Lower lobe of right lung (tissue), 2 donors: ENCODE measurements at places on chromosomes 2 and 18. TPM values are rescaled to one million over a fixed set of nuclear protein-coding genes. Genes with fewer than 3 reads are reported as not detected.
A peak's percentile ranks its signal among the peaks of the same experiment; 100 is the strongest.

Gene IL1F10
- not detected for total RNA-seq

Gene CYP27C1
- not detected for total RNA-seq

Gene AP1S3
- 6.4 TPM for total RNA-seq

Gene CYP27A1
- total RNA-seq, result 273 TPM

Gene TOGARAM2
- total RNA-seq, result 15.4 TPM

Gene AUP1
- 122 TPM for total RNA-seq

Gene SCYGR4
- not detected for total RNA-seq

Gene MYCN
- 0.68 TPM for total RNA-seq

DNA sequence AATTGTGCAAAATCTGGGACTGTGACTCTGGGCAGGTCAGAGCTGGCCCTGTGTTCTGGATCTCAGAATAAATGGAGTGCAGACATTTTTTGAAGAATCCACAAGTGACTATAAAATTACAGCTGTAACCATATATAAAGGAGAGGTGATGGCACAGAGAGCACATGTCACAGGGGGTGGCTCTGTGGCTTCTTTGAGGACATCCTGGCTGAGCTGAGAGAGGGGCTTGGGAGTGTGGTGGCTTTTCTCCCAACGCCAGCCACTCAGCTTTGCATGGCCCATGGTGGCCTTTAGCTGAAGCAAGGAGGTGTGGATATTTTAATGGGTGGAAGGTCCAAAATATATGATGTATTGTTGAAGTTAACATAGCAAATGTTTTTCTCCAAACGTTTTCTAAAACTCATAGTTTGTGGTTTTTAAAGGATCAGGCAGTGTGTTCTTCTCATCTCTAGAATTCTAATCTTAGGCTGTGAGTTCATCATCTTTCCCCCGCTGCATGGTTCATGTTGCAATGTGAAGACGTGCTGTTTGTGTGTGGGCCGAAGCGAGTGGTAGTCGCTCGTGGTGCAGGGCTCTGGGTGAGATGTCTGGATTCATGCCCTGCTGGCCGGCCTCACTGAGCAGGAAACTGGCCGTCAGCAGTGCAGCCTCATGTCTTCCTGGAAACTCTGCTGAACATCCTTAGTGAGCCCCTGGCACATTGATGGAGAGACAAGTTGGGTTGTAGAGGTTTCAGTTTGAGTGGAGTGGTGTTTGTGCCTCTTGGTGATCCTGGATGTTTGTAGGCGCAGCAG lies 109.9 kb downstream of the ZNF236 start:
- H3K27ac ChIP-seq, result no peak overlapping the region
- H3K4me1 ChIP-seq, result no peaks in the 10 kb centered on the region
- no peak overlapping the region for H3K4me3 ChIP-seq
- peaks cover 68% of the 10 kb centered on the region for H3K36me3 ChIP-seq

- H3K4me1 ChIP-seq, result peaks cover 98% of the 10 kb centered on the region
- DNase-seq, result peak; percentile 87
- peak overlapping the region; percentile 22 for H3K4me3 ChIP-seq
- H3K36me3 ChIP-seq, result no peaks in the 10 kb centered on the region
Measured at GRCh38 chr2:10382354-10383061, 65.6 kb downstream of the ODC1 start.

- peak; percentile 100 for DNase-seq
- peak within 1 kb of the TSS; percentile 90 for H3K4me3 ChIP-seq
- peak within 1 kb of the TSS; percentile 100 for H3K27ac ChIP-seq
- H3K4me1 ChIP-seq, result peaks cover 16% of the 10 kb centered on the region
- no peaks in the 10 kb centered on the region for H3K27me3 ChIP-seq
Measured at GRCh38 chr2:197453123-197453913, at the start of gene COQ10B. COQ10B (plus strand) TSS chr2:197453552; CDS start chr2:197453561, 9 bp downstream.

- no peaks in the 10 kb centered on the region for H3K36me3 ChIP-seq
- H3K4me3 ChIP-seq, result no peak overlapping the region
- H3K27ac ChIP-seq, result no peak overlapping the region
- H3K4me1 ChIP-seq, result peaks cover 44% of the 10 kb centered on the region
- DNase-seq, result no peak
Measured at GRCh38 chr2:54424555-54425163, 31.5 kb upstream of the SPTBN1 start.

DNA sequence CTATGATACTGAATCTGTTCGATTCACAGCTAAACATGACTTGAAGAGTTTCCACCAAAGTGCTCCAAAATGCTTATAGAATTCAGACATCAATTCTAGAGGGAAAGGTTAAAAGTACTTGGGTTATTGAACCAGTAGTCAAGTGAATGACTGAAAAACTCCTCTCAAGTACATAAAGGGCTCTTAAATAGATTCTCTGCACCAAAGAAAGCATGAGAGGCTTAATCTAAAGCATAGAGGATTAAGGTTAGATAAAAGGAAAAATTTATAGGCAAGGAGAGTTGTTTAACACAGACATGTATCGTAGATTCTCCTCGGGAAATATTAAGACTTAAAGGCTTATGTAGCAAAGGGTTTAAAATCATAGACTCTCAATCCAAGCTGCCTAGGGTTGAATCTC lies 701.4 kb downstream of the ERBB4 start:
- H3K4me3 ChIP-seq, result no peak overlapping the region
- H3K4me1 ChIP-seq, result no peaks in the 10 kb centered on the region
- H3K27me3 ChIP-seq, result no peaks in the 10 kb centered on the region
- H3K27ac ChIP-seq, result no peak overlapping the region
- no peaks in the 10 kb centered on the region for H3K36me3 ChIP-seq

DNA sequence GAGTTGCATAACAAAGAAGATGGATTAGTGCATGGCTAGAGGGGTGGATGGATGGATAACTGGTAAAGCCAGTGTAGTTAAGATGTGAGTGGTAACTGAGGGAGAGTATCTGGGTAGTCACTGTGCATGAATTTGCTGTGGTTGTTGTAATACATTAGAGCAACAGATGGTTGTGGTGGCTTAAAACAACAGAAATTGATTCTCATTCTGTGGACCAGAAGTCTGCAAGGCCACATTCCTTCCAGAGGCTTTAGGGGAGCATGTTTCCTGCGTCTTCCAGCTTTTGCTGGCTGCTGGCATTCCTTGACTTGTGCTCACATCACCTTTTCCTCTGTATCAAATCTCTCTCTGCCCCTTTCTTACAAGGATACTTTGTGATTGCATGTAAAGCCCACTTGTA lies 155.4 kb downstream of the ASB1 start:
- no peaks in the 10 kb centered on the region for H3K4me1 ChIP-seq
- no peak for DNase-seq
- H3K27ac ChIP-seq, result no peak overlapping the region
- no peak overlapping the region for H3K4me3 ChIP-seq
- no peaks in the 10 kb centered on the region for H3K36me3 ChIP-seq

DNA sequence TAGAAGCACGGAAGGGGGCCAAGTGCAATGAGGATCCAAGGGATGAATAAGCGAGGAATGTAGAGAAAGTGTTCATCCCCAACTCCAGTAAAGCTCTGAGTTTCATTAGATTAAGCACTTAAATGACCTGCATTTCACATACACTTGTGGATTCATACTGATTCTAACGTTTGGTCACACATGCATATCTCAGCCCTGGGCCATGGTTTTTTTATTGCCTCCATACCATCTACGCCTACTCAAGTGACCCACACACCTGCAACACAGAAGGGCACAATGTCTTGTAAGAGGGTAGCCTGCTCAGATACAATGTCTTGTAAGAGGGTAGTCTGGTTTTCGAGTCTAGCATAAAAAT lies 566 bp upstream of the MRPS5 start:
- no peak for DNase-seq
- H3K4me1 ChIP-seq, result peaks cover 24% of the 10 kb centered on the region
- H3K27ac ChIP-seq, result peak overlapping the region; percentile 92

DNA sequence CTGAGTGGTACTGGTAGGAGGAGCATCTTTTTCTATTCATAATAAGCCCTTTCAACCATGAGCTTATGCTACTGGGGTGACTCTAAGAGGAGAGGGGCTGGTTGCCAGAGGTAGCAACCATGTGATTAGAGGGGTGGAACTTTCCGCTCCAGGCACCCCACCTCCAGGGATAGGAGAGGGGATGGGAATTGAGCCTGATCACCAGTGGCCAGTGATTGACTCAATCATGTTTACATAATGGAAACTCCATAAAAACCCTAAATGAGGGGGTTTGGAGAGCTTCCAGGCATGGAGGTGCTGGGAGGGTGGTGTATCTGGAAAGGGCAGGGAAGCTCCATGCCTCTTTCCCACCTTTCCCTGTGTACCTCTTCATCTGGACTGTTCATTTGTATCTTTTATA lies 46.6 kb upstream of the RHOB start:
- no peak overlapping the region for H3K4me3 ChIP-seq
- DNase-seq, result no peak
- no peaks in the 10 kb centered on the region for H3K27me3 ChIP-seq
- no peak overlapping the region for H3K27ac ChIP-seq
- H3K36me3 ChIP-seq, result no peaks in the 10 kb centered on the region

DNA sequence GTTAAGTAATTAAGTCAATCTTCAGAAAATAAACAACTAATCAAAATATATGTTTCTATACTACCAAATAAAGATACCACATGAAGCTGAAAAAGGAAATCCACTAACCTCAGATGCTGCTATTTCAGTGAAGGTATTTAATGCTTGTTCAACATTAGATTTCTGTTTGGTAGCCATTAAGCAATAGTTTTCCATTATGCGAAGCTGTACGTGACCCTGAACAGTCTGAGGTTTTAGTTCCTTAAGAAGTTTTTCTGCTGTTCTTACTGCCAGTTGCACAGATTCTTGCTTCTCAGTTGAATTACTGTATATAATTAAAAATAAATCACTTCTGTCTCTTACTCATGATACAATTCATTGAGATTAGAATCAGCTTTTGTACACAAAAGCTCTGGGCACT lies 65.4 kb downstream of the TTC21B start:
- no peak for DNase-seq
- no peak overlapping the region for H3K27ac ChIP-seq
- peaks cover 56% of the 10 kb centered on the region for H3K36me3 ChIP-seq
- H3K4me3 ChIP-seq, result no peak overlapping the region
- no peaks in the 10 kb centered on the region for H3K4me1 ChIP-seq
- H3K27me3 ChIP-seq, result no peaks in the 10 kb centered on the region

DNA sequence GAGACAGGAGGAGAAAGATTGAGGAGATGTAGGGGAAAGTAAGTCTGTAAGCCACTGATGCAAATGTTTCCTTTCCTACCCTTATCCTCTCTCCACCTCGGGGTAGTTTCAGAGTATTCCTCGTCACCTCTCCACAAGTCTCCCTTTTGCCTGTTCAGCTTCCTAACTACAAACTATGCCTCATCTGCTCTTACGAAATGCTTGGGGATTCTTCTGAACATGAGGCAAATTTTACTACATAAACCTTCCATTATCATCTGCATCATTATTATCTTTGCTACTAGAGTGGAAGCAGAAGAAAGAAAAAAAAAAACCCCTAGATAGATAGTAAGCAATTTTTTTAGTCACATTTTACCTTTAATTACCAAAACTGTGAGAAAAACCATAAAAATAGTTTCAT lies 43.1 kb upstream of the CWC22 start:
- no peaks in the 10 kb centered on the region for H3K36me3 ChIP-seq
- H3K4me3 ChIP-seq, result no peak overlapping the region
- no peaks in the 10 kb centered on the region for H3K27me3 ChIP-seq
- H3K27ac ChIP-seq, result no peak overlapping the region
- no peak for DNase-seq
- H3K4me1 ChIP-seq, result no peaks in the 10 kb centered on the region

GRCh38 chr2:224518806-224519580 lies 66.2 kb downstream of the CUL3 start:
- H3K4me3 ChIP-seq, result no peak overlapping the region
- H3K4me1 ChIP-seq, result peaks cover 49% of the 10 kb centered on the region
- H3K27me3 ChIP-seq, result no peaks in the 10 kb centered on the region
- no peaks in the 10 kb centered on the region for H3K36me3 ChIP-seq
- no peak for DNase-seq

GRCh38 chr2:169909376-169909775 lies 82.1 kb downstream of the UBR3 start:
- DNase-seq, result no peak
- H3K4me1 ChIP-seq, result no peaks in the 10 kb centered on the region
- no peak overlapping the region for H3K4me3 ChIP-seq
- H3K27me3 ChIP-seq, result no peaks in the 10 kb centered on the region

DNA sequence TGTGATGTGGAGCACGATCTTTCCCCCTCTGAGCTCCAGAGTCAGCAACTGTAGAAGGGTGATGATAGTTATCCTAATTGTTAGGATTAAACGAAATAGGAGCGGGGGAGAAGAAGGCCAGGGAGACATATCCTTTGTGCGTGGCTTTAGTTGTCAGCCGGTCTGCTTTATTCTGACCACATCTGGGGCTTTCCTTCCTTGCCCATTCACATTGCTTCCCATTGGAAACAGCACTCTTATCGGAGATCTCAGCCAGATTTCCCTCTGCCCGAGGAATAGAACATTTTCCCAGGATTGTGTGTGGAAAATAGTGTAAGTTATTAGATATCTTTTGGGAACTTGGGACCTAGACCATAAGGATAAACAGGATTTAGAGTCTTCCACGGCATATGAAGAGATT lies 1.5 kb downstream of the RALB start:
- DNase-seq, result no peak
- H3K4me1 ChIP-seq, result peaks cover 54% of the 10 kb centered on the region
- H3K27me3 ChIP-seq, result no peaks in the 10 kb centered on the region
- H3K4me3 ChIP-seq, result peak overlapping the region; percentile 89

DNA sequence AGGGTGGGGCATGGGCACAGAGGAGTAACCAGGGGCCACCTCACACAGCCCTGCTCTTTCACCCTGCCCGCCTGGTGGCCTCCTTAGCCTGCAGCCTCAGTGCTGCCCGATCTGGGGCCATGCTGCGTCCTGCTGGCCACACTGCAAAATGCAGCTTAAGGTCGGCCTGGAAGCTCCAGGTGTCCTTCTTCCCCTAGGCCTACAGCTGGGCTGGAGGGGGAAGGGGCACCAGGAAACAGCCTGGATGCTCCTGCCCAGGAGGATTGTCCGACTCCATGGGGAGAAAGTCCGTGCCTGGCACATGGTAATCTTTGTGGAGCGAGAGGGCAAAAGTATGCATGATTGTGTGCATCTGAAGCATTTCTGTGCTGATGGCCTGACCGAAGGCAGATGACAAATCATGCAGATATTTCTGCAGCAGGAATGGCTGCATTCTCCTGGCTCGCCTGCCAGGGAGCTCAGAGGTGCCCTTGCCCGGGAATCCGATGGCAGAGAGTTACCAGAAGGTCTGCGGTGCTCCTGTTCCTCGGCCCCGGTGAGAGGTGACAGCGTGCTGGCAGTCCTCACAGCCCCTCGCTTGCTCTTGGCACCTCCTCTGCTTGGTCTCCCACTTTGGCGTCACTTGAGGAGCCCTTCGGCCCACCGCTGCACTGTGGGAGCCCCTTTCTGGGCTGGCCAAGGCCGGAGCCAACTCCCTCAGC lies 12.8 kb upstream of the ALPP start:
- H3K4me3 ChIP-seq, result no peak overlapping the region
- no peaks in the 10 kb centered on the region for H3K36me3 ChIP-seq
- H3K27ac ChIP-seq, result no peak overlapping the region
- no peak for DNase-seq
